Right renal pelvis (tissue), 4 donors: ENCODE measurements at places on chromosomes 13 and 19. TPM values are rescaled to one million over a fixed set of nuclear protein-coding genes. Genes with fewer than 3 reads are reported as not detected.

Gene ZNF135
- 18.6 TPM for polyA plus RNA-seq

Gene DACH1
- 125 TPM for polyA plus RNA-seq

Gene FFAR1
- 0.31 TPM for polyA plus RNA-seq

Gene ARMC6
- 34.9 TPM for polyA plus RNA-seq

Gene NOVA2
- 4.4 TPM for polyA plus RNA-seq

Gene EMC10
- 128 TPM for polyA plus RNA-seq

Gene TSKS
- polyA plus RNA-seq = not detected

Gene CCDC122
- polyA plus RNA-seq = 11.7 TPM

Gene APLP1
- polyA plus RNA-seq = 23.6 TPM

Gene MIA
- polyA plus RNA-seq = 0.48 TPM

Gene GNG8
- 2.9 TPM for polyA plus RNA-seq

Gene ZNF844
- 32.1 TPM for polyA plus RNA-seq
